ENCODE measurements at places on chromosomes 1 and 21.

GRCh38 chr1:167499664-167500101 lies 18.6 kb downstream of the CD247 start:
- peak; percentile 18 for DNase-seq

DNA sequence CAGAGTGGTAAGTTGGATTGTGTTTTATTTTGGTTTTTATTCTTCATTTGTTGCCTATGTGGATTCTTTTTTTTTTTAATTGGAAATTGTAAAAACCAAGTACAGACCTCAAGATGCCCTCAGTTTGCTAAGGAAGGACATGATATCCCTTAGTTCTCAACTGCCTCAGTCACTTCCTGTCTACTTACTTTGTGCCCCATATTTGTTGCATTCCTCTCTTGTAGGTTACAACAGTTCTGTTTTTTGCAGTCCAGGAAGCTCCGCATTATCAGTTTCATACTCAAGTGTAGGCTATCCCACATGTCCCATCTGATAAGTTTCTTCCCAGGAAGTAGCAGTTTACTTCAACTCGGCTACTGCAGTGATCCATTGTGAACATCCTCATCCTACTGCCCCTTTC lies 82.0 kb downstream of the RPAP2 start:
- DNase-seq = no peak

DNA sequence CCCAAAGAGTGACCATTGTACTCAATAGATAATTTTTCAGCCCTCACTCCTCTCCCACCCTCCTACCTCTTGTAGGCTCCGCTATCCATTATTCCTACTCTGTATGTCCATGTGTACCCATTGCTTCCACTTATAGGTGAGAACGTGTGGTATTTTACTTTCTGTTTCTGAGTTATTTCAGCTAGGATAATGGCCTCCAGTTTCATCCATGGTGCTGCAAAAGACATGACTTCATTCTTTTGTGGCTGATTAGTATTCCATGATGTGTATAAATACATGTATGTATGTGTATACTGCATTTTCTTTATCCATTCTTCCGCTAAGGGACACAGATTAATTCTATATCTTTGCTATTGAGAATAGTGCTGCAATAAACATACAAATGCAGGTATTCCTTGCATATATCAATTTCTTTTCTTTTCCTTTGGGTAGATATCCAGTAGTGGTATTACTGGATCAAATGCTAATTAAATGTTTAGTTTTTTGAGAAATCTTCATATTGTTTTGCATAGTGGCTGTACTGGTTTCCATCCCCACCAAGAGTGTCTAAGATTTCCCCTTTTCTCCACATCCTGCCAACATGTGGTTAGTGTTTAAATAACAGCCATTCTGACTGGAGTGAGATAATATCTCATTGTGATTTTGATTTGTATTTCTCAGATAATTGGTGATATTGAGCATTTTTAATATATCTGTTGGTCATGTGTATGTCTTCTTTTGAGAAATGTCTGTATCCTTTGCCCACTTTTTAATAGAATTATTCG lies 4.9 kb downstream of the LY9 start:
- DNase-seq = no peak

- DNase-seq = no peak
Measured at GRCh38 chr21:29389136-29389535, 90.4 kb downstream of the BACH1 start.

DNA sequence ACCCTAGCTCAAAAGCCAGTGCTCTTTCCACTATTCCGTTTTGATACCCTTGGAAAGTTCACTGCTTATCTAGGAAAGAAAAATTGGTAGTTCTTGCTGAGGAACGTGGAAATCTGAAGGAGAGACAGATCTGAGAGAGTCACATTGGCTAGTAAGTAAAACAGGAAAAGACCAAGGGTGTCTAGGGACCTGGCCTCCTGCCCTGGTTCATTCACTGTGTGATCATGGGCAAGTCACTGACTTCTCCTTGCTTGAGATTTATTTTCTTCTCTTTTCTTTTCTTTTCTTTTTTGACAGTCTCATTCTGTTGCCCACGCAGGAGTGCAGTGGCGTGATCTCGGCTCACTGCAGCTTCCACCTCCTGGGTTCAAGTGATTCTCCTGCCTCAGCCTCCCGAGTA lies 90.8 kb downstream of the NFIA start:
- no peak for DNase-seq

GRCh38 chr1:46532498-46533178 lies 18.8 kb downstream of the KNCN start:
- peak; percentile 87 for DNase-seq

- no peak for DNase-seq
Measured at GRCh38 chr1:233256789-233257188, 38.7 kb downstream of the PCNX2 start.

- peak; percentile 71 for DNase-seq
Measured at GRCh38 chr1:109539676-109540075, at the start of gene GPR61. GPR61 (plus strand) TSS chr1:109539872; CDS start chr1:109543023, 3,151 bp downstream.

GRCh38 chr1:2595261-2595811 lies 8.8 kb downstream of the PRXL2B start:
- no peak for DNase-seq

All from head of caudate nucleus (tissue), 42 donors.